ENCODE measurements at places on chromosomes 5 and 9. TPM values are rescaled to one million over a fixed set of nuclear protein-coding genes. Genes with fewer than 3 reads are reported as not detected.

Gene RGS7BP
- 4.3 TPM for total RNA-seq

Gene RARS1
- 230 TPM for total RNA-seq

Gene SPAG8
- total RNA-seq, result 1.9 TPM

Gene UBAC1
- 24.6 TPM for total RNA-seq

Gene ARSI
- total RNA-seq, result 16.8 TPM

Measured in urinary bladder (tissue), 4 donors.